AML-193 (cell line): ENCODE measurements at places on chromosomes 12 and 14.

DNA sequence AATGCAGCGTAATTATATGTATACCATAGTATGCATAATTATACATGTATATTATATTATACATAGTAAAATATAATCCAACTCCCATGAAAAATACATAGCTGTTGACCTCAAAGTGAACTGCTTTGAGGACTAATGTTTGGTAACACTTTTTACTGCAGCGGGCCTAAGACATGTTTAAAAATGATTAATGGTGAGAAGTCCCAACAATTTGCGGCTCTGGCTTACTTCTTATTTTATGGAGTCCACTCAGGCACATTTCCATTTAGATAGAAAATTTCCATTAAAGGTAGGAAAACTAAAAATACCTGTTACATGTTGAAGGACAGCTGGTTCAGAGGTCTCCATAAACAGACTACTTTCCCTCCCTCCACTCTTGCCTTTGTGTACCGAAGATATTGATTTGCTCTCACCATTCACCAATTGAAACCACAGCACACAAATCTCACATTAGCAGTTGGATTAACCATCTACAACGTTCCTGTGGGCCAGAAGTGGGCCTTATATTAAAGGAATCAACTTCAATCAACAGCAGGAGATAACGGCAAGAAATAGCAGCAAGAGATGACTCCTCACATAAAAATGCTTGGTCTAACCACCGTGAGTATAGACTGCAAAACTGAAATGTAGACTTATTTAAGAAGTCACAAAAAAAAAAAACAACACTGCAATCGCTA, 14.1 kb upstream of the NT5DC3 start:
- no peak for DNase-seq

DNA sequence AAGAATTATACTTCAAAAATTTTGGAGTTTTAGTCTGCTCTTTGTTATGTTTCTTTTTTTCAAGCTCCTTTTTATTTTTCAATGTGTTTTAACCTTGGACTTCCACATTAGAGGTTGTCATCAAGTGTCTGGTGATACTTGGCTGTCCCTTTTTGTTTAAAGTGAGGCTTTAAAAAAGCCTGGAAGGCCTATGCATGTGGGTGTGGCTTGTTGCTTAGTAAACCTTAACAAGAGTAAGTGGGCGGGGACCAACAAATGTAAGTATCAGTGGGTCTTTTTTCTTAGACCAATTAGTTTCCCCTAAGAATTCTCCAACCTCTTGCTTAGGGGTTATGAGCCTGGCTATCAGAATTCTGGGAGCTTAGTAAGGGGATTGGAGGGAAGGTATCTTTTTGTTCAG, 26.4 kb downstream of the HCFC2 start:
- DNase-seq, result no peak

DNA sequence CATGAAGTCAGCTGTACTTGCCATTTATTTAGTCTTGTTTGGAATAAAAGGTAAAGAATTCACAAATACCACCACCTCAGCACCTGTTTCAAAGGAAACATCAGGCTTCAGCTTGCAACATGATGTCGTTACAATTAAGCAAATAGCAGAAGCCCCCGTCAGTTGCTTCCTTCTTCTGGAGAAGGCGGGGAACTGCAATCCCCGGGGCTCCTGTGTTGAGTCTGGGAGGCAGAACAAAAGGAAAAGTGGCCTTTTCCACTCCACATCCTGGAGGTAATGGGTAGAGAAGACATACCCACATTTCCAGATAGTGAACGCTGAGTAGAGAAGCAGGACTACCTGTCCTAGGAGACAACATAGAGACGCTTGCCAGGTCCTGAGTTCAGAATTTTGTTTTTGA, 92.8 kb downstream of the DNAH10 start:
- no peak for DNase-seq

DNA sequence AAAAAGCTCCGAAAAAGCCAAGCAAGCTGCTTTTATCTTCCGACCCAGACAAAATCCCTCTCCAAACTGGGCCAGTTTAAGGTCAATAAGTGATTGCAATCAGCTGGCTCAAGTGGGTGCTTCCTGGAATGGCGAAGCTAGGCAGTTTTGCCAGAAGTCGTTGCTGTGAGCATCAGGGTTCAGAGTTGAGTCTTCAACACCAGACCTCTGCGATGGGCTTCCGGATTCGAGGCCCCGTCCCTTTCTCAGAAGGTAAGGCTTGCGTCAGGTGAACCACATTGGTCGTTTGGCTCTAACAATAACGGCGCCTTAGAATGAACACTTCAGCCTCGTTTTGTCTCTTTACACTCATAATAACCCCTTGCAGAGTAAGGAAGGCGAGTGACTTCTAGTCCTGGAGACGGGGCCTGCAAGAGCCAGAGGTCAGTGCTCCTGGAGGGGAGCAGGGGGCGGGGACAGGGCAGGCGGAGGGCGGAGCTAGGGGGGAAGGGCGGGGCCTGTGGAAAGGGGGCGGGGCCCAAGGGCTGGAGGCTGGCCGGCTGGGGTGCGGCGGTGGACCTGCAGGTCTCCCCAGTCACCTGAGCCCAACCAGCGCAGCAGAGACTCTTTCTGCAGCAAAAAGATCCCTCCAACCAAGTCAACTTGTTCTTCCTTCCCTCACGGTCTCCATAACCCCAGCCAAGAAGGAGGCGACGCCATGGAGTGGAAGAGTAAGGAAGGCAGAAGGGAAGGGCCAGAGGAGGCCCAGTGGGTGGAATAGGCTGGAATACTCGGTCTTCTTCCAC, 34.0 kb upstream of the NFYB start:
- no peak for DNase-seq

- no peak for DNase-seq
Measured at GRCh38 chr14:72771561-72771960, 122.3 kb downstream of the DPF3 start.

DNA sequence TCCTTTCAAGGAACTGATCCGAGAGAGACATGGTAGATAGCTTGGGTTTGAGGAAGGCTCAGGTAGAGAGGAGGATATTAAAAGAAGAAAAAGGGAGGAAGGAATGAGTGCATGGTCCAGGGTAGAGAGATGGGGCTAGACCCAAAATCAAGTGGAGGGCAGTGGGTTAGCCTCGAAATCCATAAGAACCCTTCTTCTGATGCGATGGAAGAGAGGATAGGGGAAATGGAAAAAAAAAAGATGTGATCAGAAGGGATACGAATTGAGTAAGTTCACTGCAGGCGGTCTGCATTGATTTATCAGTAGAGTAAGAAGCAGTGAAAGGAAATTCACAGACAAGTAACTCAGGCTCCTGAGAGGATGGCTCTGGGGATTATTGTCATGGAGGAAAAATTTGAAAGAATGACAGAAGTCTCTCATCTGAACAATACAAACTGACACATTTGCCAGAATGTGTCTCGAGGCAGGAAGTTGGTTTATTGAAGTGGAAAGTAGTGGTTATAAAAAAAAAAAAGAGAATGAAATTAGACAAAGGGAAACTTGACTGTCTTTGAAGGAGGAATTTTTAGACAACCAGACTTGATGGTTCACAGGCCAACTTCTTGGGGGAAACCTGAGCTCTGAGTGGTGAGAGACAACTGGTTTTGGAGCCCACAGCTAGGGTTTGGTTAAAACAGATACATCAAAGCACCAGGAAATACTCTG, 10.2 kb downstream of the PPFIBP1 start:
- DNase-seq, result no peak

GRCh38 chr14:105168496-105168978, at the start of gene JAG2:
TSS of gene JAG2 (minus strand) at chr14:105168776. CDS start at chr14:105168420, 356 bp downstream.
- no peak for DNase-seq

DNA sequence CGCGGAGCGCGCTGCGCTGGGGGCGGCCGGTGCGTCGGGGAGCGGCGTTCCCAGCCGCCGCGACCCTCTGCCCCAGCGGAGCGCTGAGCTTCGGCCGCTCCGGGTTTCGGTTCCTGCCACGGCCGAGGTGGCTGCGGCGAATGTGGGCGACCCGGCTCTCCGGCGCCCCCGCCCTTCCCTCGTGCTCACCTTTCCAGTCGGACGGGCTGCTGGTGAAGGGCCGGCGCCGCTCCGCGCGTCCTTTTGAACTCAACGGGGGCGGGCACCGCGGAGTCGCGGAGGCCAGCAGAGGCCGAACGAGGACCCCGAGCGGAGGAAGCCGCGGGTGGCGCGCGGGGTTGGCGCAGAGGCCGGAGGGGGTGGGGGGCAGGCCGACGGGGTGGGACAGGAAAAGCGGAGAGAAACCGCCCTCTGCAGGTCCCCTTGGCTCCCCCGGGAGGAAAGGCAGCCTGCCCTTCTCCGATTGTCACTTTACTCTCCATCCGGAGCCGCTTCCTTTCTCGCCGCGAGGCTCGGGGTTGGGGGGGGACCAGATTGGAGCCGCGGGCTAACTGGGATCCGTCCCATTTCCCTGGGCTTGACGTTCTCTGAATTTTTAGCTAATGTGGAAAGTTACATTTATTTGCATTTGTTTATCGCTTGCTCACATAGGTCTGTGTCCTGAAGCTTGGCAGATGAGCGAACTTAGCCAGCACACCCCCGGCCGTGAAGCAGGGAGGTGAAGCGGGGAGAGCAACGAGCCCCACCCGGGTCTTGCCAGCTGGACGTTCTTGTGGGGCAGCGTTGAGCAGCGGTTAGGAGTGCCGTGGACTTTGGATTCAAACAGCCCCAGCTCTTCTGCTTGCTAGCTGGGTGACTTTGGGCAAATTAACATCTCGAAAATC, at the start of gene SMAGP:
TSS of gene SMAGP (minus strand) at position 349 of the 884 bp plus-strand sequence. CDS start 1,137 bp downstream, outside the sequence.
- DNase-seq, result no peak

- DNase-seq, result no peak
Measured at GRCh38 chr12:83841620-83842019, 1071.0 kb downstream of the SLC6A15 start.

DNA sequence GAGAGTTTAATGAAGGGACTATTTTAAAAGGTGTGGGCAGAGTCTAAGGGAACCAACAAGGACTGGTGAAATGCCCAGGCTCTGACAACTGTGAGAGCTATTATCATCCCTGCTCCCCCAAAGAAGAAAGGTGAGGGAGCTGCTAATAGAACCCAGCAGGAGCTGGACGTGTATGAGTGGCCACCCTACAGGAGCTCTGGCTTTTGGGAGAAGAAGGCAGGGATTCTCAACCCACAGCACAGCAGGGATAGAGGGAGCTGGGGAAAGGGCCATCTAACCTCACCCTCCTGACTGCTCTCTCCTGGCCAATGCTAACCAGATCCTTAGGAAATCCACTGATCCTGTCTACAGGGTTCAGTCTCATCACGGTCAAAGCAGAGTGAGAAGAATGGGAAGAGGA, 57.1 kb downstream of the GRIN2B start:
- no peak for DNase-seq

GRCh38 chr12:57419495-57419894, 11.3 kb downstream of the R3HDM2 start:
- DNase-seq, result no peak

- peak; percentile 66 for DNase-seq
Measured at GRCh38 chr14:55160989-55161388, 30.4 kb downstream of the DLGAP5 start.

DNA sequence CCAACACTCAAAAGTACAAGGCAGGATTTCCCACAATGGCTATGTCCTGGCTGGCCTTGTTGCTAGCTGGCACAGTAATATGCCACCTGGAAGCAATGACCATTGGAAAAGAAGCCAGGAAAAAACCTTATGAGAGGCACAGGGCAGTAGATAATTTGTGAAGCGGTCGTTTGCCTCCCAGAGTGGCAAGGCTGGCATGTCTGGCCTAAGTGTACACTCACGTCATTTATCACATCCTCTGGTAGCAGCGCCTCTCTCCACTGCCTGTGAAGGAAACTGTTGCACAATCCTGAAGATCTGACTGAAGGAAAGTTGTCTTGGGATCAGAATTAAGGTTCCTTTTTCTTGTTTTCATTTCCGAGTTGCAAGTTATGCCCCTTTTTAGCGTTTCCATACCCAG, 408.5 kb downstream of the ZFP36L1 start:
- DNase-seq, result peak; percentile 79

- DNase-seq, result no peak
Measured at GRCh38 chr12:14614704-14615121, 47.0 kb upstream of the PLBD1 start.

DNA sequence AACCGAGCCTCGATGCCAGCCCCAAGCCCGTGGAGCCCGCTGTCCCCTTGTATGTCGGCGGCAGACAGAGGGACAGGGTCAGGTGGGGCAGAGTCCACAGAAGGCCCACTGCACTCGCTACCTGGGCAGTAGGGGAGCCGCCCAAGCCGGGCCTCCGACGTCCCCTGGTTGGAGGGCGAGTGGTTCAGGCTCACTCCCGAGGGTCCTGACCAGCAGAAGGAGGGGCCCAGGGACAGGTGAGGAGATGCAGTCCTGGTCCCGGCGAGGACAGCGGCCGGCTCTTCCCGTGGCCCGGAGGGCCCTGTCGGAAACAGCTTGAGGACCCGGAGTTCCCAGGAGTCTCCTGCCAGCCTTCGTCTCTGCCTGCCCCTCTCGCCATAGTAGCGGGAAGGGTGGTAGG, 216.7 kb upstream of the SFSWAP start:
- no peak for DNase-seq

- DNase-seq, result no peak
Measured at GRCh38 chr12:117835156-117835555, 133.6 kb downstream of the KSR2 start.

DNA sequence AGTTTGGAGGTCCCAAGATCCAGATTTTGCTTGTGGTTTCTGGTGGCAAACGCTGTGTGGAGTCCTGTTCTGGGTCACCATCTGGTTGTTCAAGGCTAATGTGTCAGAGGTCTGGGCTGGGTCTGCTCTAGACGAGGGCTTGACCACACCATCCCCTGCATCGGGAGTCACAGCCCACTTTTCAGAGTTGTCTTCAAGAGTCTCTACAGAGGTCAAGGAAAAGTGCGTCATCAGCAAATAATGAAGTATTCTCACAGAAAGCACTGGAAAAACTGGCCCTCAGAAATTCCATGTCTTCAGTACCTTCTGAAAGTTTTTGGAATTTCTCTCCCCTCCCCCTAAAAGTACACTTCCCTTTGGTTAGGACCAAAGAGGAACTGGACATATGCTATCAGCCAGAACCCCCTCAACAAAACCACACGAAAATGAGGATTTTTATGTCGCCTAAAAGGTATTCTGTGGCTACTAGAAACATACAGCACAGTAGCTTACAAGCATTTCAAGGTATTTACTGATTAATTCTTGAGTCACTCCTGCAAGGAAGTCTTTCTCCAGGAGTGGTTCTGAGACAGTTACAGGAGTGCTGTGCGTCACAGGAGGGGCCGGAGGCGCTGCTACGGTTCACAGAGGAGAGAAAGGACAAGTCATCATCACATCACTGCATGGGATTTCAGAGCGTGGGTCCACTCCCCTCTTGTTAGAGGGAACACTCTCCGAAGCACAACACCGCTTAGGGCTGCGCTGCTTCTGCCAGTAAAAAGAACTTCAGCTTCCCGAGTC, 35.4 kb downstream of the RAD52 start:
- DNase-seq, result no peak
